ENCODE measurements at places on chromosomes 12 and 14.

GRCh38 chr14:42550310-42550709 lies 943.6 kb downstream of the LRFN5 start:
- DNase-seq = no peak

DNA sequence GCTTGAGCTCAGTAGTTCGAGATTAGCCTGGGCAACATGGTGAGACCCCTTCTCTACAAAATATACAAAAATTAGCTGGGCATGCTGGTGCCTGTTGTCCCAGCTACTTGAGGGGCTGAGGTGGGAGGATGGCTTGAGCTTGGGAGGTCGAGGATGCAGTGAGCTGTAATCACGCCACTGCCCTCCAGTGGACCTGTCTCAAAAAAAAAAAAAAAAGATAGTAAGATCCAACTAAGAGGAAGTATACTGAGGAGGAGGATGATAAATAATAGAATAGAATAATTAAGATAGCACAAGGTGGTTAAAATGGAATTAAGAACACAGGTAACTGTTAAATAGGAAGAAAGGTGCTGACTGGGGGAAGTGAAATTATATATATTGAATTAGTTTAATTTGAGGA lies 37.0 kb upstream of the BAZ1A start:
- no peak for DNase-seq

DNA sequence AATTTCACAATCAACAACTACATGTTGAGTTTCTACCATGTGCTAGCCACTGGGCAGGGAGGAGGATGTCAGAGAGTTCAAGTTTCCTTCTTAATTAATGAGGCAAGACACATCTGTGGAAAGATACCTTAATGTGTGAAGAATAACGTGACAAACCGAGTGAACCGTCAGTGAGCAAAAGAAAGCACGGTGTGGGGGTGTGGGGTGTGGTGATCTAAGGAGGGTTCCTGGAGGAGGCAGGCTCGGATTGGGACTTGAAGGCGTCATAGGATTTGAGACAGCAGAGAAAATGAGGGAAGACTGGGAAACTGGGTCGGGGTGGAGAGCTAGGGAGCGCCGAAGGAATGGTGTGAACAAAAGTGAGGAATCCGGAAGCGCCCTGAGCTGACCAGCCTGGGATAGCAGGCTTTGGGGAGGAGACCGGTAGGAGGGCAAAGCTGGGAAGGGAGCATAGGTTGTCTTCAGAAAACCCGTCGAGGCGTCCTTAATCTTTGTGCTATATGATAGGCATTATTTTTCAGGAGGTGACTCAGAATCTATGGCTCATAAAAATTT lies 22.3 kb downstream of the GALNT8 start:
- no peak for DNase-seq

GRCh38 chr14:22606380-22606779 lies 8.3 kb downstream of the ABHD4 start:
- no peak for DNase-seq

- no peak for DNase-seq
Measured at GRCh38 chr12:44464180-44464579, 411.9 kb downstream of the NELL2 start.

- no peak for DNase-seq
Measured at GRCh38 chr14:104136472-104137296, 1.7 kb upstream of the KIF26A start.

DNA sequence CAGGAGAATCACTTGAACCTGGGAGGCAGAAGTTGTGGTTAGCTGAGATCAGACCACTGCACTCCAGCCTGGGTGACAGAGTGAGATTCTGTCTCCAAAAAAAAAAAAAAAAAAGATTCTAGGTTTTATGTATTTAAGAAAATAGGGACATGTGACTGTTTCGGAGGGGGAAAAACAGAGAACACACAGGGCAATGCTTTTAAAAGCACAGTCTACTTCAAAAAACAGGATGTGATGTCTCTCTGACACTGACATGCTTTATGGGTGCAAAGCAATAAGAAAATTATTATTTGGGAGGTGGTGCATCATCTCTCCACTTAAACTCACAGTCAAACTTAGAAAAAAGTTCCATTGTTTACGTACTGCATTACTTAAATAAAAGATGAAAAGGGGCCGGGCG lies 28.7 kb downstream of the CLIP1 start:
- no peak for DNase-seq

- DNase-seq = no peak
Measured at GRCh38 chr14:65168840-65169239, 66.5 kb upstream of the MAX start.

DNA sequence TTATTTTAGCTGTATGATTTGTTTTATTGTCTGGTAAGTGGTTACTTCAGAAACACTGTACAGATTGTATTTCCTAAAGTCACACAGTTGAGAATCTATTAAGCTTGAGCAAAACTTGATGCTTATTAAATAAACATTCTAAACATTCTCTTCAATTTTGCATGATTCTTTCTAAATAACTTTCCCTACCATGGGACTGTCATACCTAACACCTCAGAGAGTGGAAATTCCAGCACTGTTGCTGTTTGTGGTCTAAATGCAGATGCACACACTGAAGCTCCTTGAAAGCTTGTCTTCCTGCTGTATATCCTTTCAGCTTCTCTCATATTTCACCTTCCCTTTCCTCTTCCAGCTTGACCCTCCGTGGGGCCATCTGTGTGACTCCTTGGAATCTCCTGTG lies 392.0 kb downstream of the LRIG3 start:
- no peak for DNase-seq

- DNase-seq = no peak
Measured at GRCh38 chr14:94522115-94522724, 13.0 kb upstream of the SERPINA12 start.

- no peak for DNase-seq
Measured at GRCh38 chr14:91570021-91570420, 59.9 kb upstream of the PPP4R3A start.

GRCh38 chr14:52060080-52060479 lies 8.8 kb downstream of the NID2 start:
- peak; percentile 95 for DNase-seq

GRCh38 chr14:55028066-55028465 lies 1.0 kb downstream of the SOCS4 start:
- DNase-seq = peak; percentile 35

DNA sequence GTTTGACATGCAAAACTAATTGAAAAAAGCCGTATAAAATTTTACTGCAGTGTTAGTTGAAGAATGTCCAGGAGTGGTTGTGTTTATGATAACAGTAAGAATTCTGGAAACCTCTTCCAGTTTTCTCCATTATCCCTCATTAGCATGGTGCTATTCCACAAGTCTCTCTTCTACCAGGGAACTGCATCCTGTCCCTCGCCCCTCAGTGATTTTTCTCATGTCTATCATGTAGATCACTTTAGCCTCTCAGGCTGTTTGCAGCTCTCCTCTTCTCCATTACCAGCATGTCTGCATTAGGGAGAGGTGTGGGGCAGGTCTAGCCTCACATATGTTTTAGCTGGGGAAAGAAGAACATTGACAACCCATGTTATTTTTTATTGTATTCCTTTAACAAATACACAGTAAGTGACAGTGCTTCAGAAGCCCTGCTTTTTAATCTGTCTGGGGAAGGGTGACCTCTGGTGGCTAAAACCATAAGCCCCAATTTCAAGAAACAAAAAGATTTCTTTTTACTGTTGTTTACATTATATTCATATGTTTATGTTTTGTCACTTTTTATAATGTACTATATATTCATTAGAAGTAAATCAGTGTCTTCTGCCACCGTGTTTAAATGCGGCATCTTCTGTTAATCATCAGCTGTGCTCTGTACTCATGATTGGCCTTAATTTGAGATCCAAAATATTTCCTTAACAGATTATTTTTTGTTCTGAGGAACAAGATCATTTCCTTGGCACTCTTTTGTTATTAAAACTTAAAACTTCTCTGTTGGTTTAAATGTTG lies 70.7 kb downstream of the RASSF8 start:
- DNase-seq = peak; percentile 48

DNA sequence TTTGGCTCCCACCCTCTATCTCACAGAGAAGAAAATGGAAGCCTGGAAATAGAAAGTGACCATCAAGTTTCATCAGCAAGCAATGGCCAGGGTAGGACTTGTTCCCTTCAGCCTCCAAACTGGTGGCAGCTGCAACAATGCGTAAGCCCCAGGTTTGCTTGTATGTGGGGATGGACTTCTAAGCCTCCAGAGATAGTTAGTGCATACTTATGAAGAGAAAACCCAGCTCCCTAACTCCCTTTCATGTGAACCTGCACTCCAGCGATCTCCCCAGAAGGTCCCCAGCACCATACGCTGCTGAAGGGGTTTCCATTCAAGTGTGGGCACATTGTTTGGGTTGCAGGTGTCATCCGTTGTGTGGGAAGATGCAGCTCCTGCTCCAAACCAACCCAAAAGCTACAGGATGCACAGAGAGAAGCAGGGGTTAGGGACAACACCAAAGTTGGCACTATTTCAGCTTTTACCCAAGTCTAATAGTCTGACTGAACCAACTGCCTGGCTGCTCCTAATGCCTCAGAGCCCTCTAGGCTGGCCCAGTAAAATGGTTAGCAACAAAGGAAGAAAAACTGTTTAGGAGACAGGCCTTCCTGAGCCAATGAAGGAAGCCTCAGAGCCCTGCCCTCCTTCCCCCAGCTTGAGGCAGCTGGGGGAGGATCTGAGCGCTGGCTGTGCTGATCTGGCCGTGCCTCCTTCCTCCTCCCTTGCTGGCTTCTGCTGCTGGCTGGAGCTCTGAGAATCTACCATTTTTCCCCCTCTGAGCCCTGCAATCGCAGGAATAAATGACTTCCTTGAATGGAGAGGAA lies 12.3 kb downstream of the ZFP36L1 start:
- peak; percentile 94 for DNase-seq

GRCh38 chr12:91562476-91562875 lies 379.9 kb upstream of the DCN start:
- DNase-seq = no peak

GRCh38 chr12:54544743-54545142 lies 4.7 kb upstream of the PDE1B start:
- no peak for DNase-seq

DNA sequence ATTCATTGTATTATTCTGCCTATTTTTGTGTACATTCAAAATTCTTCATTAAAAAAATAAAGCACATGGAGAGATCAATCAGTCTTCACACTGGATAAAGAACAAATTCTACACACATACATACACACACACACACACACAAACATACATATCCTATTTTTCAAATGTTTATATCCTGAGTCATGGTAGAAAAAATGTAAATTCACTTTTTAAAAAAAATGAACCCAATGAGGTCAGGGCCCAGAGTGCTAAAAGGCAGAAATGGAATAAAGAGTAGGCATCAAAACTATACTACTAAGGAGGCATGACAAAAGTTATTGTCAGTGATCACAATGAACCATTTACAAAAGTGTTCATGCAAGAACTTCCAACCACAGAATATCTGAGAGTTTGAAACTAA lies 17.3 kb downstream of the GALC start:
- DNase-seq = no peak

- DNase-seq = no peak
Measured at GRCh38 chr14:95522556-95522955, 6.1 kb upstream of the SYNE3 start.

- DNase-seq = no peak
Measured at GRCh38 chr12:99558109-99558508, 89.4 kb upstream of the GARIN6 start.

GRCh38 chr12:104494137-104494792 lies 37.5 kb downstream of the CHST11 start:
- no peak for DNase-seq

DNA sequence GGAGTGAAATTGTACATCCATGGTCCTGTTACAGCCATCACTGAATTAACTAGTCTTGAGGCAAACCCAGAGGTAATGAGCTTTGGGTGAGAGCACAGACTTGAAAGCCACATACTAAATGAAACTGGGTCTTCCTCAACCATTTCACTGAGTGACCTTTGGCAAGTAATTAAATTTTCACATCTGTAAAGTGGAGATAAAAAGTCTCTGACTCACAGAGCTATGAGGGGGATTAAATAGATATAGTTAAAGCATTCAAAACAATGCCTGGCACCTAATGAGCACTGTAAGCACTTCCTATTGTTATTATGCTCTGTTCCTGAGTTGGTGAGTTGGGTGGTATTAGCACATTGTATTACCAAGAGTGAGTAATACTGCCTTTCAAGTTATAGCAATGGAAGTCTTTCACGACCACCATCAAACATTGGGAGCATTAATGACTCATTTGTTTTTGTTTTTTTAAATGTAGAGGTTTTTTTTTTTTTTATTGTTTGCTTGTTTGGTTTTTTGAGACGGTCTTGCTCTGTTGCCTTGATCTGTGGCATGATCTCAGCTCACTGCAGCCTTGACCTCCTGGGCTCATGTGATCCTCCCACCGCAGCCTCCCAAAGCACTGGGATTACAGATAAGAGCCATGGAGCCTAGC lies 12.5 kb upstream of the STRN3 start:
- no peak for DNase-seq

- no peak for DNase-seq
Measured at GRCh38 chr12:49939707-49940106, 10.8 kb upstream of the AQP2 start.

DNA sequence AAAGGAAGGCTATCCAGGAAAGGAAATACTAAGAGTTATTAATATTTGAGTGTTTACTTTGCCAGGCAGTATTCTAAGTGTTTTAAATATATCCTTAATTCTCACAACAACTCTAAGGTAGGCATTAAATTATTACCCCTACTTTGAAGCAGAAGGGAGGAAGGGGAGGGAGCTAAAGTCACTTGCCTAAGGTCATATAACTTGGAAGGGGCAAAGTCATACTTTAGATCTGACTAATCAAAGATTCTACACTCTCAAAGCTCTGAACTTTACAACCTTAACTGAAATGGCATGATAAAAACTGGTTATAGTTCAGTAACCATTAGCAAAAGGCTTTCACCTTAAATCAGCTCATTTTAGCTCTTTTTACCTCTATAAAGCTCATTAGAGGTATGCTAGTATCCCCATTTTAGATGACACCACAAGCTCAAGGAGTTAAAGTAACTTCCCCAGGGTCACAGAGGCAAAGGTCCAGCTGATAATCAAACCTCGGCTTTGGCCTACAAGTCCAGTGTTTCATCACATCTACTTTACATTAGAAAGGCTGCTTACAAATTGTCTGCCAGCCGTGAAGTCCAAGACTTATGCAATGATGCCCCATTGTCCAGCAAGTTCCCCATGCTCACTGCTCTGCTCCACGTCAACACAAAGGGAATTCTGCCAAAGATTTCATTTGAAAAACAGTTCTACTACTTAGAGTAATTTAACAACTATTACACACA lies 223.9 kb downstream of the MED13L start:
- peak; percentile 96 for DNase-seq

All from lung (tissue), 17 donors.